ENCODE measurements at places on chromosomes 2 and 18. TPM values are rescaled to one million over a fixed set of nuclear protein-coding genes. Genes with fewer than 3 reads are reported as not detected.

GRCh38 chr2:6879011-6879410, 1.4 kb downstream of the RSAD2 start:
- no peak for DNase-seq

GRCh38 chr2:103739186-103739585, 977.4 kb downstream of the TMEM182 start:
- no peak for DNase-seq

- no peak for DNase-seq
These were observed 7.4 kb downstream of the NFATC1 start for GRCh38 chr18:79402977-79403722.

DNA sequence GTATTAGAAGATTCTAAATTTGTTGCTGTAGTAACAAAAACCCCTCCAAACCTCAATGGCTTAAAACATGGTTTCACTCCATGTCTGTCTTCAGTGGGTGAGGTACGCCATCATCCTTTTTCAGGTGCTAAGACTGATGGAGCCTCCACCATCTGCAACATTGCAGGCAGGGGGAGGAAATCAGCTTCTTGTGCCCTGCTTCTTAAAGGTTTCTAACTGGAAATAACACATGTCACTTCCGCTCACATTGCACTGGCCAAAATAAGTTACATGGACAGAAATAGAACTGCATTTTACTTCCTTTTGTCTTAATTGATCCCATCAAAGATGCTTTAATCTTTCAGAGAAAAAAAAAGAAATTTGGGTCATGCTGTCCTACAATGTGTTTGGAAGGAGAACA, 94.1 kb downstream of the GALNT3 start:
- DNase-seq = no peak

- no peak for DNase-seq
These were observed 17.5 kb downstream of the MGAT4A start for GRCh38 chr2:98713332-98714015.

DNA sequence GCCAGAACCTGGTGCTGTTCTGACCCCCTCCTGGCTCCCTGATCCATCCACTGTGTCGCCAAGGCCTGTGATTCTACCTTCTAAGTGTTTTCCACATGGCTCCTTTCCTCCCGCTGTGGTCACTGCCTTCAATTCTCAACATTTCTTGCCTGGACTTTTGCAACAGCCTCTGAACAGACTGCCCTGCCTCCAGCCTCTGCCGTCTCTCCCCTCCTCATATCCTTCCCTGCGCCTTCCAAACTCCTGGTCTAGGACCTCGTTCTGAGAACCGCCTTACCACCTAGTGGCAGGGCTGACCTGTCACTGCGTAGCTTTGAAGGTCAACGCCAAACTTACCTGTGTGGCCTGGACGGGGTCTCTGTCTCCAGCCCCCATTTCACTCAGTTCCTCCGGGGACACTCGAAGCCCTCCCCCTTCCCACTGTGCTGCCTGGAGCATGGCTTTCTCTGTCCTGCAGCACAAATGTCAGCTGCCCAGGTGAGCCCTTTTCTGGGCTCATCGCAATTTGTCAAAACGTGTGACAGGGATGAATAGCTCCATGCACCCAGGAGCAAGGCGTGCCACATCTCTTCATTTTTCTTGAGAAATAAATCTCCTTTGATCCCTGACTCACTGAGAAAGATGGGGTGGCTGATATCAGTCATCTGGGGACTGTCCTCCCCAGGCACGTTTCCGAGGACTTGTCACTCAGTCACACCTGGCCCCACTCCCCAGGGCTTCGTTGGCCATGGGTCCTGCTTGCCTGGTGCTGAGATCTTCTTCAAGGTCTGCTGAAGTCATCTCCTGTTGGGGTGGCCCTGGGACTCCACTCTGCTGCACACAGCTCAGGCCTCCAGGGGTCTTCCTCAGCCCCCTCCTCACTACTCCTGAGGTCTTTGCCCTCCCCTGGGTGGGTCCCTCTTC, 46.7 kb downstream of the LDLRAD4 start:
- no peak for DNase-seq

- DNase-seq = no peak
These were observed 1.1 kb downstream of the NPC1 start for GRCh38 chr18:23585007-23585871.

- no peak for DNase-seq
These were observed 4.5 kb downstream of the RBMS1 start for GRCh38 chr2:160489111-160489510.

GRCh38 chr2:191539068-191539467, 138.9 kb upstream of the NABP1 start:
- no peak for DNase-seq

DNA sequence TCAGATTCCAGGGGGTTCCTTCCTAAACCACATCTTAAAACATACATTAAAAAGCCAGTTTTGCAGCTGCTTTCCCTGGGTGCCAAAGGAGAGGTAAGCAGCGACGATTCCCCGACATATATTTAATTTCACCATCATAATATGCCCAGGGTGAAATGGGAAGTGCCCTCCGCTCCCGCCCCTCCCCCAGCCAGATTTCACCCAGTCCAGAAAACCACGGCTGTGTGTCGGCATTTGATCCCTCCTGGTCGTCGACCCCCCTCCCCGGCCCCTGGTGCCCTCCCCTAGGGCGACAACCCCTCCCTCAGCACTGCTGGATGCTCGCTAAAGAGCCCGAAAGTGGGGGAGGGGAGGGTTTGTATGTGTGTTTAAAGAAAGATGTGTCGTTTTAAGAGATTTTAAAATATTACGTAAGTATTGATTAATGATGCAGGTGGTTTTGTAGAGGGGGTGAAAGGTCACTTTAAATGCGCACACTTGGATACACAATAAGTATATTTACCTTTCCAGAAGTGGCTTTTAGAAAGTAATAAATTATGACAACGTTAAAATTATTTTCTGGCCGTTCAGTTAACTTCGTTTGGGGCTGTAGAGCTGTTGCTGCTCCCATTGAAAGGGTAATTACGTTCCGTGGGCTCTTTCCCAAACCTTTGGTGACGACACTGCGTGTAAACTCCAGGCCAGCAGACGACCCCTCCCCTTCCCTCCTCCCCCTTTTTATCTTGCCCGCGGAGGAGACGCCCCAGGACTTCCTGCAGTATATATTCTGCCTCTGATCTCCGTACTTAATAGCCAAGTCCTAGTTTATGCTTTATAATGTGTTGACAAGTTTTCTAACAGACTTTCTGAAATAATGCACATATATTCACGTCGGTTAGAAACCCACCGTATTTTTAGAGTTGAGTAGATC, 3.4 kb upstream of the BCL11A start:
- DNase-seq = no peak

DNA sequence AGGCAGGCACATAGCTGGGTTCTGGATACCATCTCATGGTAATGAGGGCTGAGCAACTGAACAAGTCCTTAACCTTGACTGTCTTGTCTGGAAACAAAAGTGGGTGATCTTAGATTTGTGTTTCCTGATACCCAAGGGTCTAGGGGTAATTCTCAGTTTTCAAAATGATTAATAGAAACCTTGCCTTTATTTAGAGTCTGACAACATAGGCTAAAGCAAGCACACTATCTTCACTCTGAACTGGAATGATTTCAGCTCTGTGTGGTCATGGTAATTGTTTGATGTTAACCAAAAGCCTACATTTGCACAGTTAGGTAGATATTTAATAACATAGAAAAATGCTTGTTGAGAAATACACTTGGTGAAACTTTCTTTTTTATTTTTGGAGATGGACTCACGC, 6.8 kb upstream of the LAMA3 start:
- no peak for DNase-seq

The STON1 gene
- 15.7 TPM for polyA plus RNA-seq

The SH2D6 gene
- polyA plus RNA-seq = 0.83 TPM

The HJURP gene
- 6.7 TPM for polyA plus RNA-seq

The PSMG2 gene
- polyA plus RNA-seq = 53.1 TPM

The MARCHF4 gene
- polyA plus RNA-seq = not detected

The NCKAP5 gene
- 10.4 TPM for polyA plus RNA-seq
